ENCODE measurements at places on chromosomes 3 and 15. TPM values are rescaled to one million over a fixed set of nuclear protein-coding genes. Genes with fewer than 3 reads are reported as not detected.

GRCh38 chr3:9345041-9345440, 17.8 kb upstream of the THUMPD3 start:
- ATAC-seq = no peak

- no peak for ATAC-seq
Measured at GRCh38 chr3:52313188-52313773, 2.8 kb upstream of the DNAH1 start.

- no peak for ATAC-seq
Measured at GRCh38 chr3:178137831-178138230, 398.4 kb upstream of the KCNMB2 start.

GRCh38 chr3:113084777-113085176, 94.0 kb downstream of the GTPBP8 start:
- ATAC-seq = no peak

- no peak for ATAC-seq
Measured at GRCh38 chr3:140545756-140546155, 132.1 kb upstream of the TRIM42 start.

DNA sequence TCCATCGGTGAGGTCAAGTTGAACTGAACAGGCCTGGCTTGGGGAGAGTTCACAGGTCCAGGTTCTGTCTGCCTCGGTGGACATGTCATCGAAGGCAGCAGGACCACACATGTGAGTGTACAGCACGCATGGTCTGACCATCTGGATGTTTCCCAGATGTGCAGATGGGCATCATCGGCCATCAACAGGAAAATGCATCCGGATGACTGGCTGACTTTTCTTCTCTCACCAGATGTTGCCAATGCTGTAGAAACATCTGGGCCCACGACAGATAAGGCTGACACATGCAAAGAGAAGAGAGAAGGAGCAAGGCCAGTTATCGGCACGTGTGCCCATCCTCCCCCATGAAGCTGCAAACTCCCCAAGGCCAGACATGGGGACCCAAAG, 45.1 kb downstream of the NOX5 start:
- ATAC-seq = no peak

DNA sequence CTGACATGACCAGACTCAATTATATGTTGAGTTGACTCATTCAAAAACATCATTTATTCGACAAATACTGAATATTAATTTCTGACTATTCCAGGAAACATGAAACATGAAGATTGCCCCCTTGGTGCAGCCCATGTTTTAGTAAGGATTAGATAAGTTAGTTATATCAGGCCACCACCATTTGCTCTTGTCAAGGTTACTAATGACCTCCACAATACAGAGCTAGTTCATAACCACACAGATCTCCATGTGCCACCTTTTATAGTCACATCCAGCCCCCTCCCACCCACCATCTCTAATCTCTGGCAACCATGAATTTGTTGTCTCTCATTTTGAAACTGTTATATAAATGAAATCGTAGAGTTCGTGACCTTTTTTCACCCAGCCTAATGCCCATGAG, 15.7 kb downstream of the KLHL18 start:
- no peak for ATAC-seq

DNA sequence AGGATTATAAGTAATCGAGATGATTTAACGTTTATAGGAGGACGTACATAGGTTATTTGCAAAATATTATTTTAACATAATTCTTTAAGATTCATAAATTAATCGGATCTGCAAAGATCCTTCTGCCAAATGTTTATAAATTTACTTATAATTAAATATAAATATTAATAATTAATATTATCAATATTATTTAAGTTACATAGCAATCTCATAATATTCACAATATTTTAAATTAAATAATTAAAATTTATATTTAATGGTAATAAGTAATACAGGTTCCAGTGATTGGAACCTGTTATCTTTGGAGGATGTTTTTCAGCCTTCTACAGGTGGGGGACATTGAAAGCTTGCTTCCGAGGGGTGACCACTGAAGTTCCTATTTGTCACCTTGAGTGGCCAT, 16.1 kb downstream of the WDR53 start:
- ATAC-seq = no peak

DNA sequence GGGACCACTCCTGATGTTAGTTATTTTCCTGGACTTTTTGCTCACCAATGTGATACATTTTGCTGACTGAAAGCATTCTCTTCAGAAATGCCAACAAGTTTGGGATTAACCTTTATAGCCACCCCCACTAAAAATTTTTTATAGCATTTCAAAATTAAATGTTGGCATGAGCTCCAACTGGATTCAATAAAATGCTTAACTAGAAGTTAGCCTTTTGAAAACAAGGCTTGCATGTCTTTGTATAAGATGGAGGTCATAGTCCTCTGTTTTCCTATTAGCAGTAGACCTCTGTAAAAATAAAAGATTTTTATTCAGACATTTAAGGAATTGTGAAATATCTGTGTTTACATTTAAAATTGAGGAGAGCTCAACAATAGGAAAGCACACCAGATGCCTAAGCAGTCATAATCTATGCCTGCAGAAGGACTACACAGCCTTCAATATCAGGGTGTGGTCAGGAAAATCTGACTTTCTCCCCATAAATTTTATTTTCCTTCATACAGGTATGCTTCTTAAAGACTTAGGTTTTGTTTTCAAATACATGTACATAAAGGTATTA, 87.2 kb downstream of the DNAJC13 start:
- no peak for ATAC-seq

DNA sequence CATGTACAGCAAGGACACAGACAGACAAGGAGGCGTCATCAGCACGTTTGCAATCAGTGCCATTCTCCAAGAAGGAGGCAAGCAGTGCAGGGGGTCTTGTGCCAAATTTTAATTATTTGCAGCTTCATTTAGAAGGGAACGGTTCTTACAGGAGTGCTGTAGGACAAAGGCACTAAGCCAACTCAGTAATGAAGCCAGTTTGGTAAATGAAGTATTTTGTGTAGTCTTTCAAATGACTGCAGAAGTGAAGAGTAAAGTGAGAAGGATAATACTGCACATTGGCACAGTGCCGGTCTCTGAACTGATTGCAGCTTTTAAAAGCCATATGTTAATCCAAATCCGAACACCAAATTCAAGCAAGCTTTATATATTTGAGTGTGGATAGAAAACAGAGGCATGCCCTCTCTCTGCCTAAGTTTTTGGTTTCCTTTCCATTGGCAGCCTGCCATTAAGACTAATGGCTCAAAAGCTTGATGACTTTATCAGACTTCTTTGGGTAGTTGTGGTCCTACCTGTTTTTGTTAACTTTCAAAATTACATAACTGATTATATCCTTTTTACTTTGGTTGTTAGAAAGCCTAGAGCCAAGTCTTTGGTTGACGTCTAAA, 101.3 kb downstream of the SENP2 start:
- ATAC-seq = no peak

DNA sequence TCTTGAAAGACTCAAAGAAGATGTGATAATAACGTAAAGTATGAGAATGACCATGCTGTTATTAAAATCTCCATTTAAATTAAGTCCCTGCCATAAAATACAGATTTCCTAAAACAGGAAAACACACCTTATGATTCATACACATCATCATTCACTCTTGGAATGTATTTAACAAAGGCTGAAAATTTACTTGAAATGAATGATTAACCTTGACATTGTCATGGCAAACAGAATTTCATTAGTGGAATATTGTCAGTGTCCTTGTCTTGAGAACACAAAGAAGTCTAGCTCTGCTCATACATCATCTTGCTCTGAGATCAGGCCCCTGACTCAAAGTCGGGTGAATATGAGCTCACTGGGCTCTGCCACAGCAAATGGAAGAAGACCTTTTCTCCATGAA, 313.9 kb downstream of the FGF12 start:
- ATAC-seq = no peak

DNA sequence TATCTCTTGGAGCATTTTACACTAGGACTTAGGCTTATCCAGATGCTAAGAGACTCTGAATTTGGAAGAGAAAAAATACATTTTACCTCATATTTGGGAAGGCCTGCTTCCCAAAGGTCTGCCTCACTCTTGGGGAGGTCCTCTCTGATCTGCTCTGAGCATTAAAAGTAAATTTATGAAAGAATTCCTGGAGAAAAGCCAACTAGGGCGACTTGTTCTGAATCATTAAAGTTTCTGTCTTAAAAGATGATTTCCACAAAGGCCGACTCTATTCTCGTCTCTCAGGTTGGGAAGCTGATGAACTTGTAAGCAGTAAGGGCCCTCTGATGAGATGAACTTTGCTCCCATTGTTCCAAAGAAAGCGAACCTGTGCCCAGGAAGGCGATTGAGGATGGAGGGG, 48.7 kb upstream of the HES1 start:
- ATAC-seq = no peak

Gene LTF
- not detected for total RNA-seq

Gene RAD54L2
- total RNA-seq = 14.4 TPM

Gene LHFPL4
- 3.3 TPM for total RNA-seq

Gene CPLX3
- total RNA-seq = 0.58 TPM

Gene HESX1
- total RNA-seq = 2.9 TPM

Data from motor neuron (in vitro differentiated cells).